ENCODE measurements at places on chromosomes 5 and 9.

GRCh38 chr5:115413651-115414050 is 117.2 kb upstream of the CCDC112 start:
- no peak for DNase-seq

DNA sequence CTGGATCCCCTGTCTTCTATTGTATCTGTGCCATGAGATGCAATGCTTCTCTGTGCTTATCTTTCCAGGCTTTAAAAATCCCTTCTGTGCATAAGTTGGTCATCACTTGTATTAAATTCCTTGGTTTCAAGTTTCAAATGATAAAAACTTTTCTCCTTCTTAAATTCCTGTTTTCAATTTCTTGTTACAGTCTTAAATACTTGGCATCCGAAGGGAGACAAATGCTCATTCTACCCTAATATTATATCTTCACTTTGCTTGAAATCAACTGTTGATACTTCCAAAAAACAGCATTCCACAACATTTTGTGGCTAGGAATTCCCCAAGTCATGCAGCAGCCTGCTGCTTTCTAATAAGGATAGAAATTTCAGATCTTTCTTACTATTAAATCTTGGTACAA is 413.2 kb upstream of the ACTBL2 start:
- no peak for DNase-seq

GRCh38 chr5:52825826-52826225 is 38.1 kb downstream of the ITGA1 start:
- no peak for DNase-seq

DNA sequence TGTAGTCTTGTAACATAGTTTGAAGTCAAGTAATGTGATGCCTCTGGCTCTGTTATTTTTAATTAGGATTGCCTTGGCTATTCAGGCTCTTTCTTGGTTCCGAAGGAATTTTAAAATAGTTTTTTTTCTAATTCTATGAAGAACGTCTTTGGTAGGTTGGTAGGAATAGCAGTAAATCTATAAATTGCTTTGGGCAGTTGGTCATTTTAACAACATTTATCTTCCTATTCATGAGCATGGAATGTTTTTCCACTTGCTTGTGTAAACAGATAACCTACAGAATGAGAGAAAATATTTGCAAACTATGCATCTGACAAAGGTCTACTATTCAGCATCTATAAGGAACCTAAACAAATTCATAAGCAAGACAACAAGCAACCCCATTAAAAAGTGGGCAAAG is 173.2 kb upstream of the TRPC7 start:
- no peak for DNase-seq

GRCh38 chr5:62718324-62718723 is 139.7 kb downstream of the LRRC70 start:
- DNase-seq, result no peak

- no peak for DNase-seq
Observed at GRCh38 chr5:149485655-149486615, 65.3 kb downstream of the CSNK1A1 start.

DNA sequence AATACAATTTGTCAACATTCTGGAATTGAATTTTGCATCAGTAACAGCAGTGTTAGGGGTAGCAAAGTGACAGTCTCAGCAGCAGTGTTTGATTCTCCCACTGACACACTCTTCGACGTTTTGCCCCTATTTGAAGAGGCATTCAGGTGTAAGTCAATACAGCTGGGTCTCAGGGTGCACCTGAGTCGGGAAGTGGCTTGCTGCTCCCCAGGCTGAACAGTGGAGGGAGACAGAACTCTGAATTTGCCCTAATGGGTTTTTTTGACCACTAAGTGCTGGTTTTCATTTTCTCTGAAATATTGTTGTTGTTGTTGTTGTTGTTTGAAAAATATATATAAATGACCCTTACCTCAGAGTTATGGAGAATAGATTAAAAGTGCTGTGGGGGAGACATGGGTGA is 223.2 kb downstream of the TLR4 start:
- no peak for DNase-seq

DNA sequence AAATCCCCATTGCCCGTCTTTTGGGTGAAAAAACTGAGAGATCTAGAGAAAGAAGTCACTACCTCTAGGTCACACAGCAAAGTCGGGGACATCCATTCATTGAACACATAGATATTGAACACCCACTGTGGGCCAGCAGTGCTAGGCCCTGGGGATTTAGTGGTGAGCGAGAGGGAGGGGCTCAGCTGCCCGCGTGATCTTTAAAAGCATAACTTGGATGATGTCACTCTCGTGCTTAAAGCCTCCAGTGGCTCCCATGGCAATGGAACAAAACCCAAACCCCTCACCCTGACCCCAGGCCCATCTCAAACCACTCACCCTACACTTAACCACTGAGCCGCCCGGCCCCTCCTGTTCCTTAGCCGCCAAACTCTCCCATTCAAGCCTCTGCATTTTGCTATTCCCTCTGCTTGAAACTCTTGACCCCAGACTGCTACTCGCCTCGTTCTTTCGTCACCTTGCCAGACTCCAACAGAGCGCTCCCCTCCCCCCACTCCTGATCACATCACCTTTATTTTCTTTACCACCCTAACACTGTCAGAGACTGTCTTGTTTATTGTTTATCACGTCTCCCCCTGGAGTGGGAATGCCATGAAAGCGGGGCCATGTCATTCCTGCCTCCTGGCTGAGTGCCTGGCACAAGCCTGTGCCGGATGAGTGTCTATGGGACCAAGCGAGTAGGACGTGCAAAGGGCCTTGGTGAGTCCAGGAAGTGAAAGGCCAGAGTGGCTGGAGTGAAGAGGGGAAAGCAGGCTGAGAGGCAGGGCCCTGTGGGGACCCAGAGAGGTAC is 710 bp upstream of the PIP5KL1 start:
- no peak for DNase-seq

- no peak for DNase-seq
Observed at GRCh38 chr5:108925073-108925472, 177.4 kb downstream of the FER start.

DNA sequence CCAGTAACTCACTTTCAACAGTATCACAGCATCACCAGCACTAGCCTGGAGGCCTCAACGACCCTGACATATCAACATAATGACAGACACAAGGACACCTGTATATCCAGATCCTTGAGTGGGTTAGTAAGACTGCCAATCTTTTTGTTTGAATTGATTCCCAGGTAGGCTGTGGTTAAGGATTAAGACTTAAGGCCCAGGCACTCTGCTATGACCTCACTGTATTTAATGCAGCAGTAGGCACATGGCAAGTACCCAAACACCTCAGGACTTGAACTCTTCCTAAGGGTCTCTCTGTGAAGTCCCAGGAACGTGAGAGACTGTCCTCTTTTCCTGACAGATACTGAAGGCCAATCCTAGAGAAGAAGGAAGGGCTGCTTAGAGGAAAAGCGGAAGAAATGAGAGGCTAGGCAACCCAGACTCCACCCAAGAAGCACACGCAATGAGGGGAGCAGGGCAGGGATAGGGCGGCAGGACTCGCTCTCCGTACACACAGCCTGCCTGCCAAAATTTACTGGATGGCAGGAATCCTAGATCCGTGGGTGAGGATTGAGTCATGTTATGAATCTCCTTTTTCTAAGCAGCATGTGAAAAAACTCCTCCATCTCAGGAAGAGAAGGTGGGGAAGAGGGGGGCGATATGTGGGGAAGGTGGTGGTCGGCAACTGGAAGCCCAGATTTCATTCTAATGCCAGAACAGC is 93.4 kb downstream of the SIL1 start:
- no peak for DNase-seq

DNA sequence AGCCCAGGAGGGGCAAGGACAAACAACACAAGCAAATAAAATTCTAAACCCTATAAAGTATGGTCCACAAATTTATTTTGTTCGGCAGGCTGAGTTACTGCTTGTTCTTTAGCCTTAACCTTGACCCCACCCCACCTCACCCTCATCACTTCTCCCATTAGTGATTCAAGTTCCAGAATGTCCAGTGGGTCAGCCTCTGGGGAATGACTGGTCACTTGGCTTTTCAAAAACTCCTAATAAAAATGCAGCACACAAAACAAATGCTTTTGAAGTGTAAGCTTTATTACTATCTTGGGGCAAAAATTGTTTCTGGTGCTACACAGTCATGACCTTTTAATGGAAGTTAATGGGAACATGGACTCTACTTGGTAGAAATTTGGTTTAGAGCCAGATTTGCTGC is 142.1 kb downstream of the MPDZ start:
- DNase-seq, result no peak

DNA sequence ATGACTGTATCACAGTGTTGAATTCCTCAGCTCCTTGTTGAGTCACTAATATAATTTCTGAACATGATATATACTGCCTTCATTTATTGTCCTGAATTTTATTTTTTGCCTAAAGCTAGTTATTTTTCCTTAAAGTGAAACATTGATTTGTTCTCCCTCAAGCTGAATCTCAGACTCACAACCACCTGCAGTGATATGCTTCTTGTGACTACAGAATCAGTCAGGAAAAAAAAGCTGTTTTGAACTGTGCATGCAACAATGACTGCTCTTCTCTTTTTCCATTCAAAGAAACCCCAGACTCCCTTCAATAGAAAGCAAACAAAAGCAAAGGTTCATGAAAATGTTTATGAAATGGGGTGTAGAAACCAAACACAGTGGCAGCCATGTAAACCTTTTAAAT is 470.2 kb upstream of the CHD1 start:
- DNase-seq, result no peak

GRCh38 chr5:150633429-150633828 is 7.0 kb upstream of the SYNPO start:
- no peak for DNase-seq

DNA sequence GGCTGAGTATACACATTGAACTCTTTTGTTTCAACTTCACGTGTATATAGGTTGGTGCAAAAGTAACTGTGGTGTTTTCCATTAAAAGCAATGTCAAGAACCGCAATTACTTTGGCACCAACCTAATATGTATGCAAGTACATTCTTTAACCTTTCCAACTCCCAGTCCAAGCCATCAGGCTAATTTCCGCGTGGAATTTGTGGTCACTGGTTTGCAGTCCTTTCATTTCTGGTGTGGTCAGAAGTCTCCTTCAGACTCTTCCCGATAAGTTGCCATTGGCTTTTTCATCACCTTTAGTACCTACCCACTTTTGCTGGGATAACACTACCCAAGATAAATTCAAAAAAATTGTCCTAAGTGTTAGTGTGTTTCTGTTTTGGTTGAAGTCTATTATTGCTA is 84.0 kb downstream of the RGS3 start:
- no peak for DNase-seq

DNA sequence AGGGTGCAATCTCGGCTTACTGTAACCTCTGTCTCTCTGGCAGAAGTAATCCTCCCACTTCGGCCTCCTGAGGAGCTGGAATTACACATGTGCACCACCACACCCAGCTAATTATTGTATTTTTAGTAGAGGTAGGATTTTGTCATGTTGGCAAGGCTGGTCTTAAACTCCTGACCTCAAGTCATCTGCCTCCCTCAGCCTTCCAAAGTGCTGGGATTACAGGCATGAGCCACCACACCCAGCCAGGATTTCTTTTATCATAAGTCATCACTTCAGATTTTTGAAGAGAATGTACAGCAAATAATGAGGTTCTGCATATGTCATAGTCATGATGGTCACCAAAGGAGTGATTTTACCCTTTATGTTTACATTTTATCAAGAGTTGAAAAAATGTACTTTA is 108.1 kb downstream of the GCNT1 start:
- no peak for DNase-seq

GRCh38 chr9:93827545-93828330 is 127.4 kb downstream of the BARX1 start:
- DNase-seq, result no peak
